Glutamatergic neuron (in vitro differentiated cells): ENCODE measurements at places on chromosomes 5 and 9. TPM values are rescaled to one million over a fixed set of nuclear protein-coding genes. Genes with fewer than 3 reads are reported as not detected.

LTC4S gene
- total RNA-seq, result 0.91 TPM

SMIM33 gene
- total RNA-seq, result not detected

ARSI gene
- not detected for total RNA-seq

TRAF1 gene
- 1.6 TPM for total RNA-seq

HTR1A gene
- total RNA-seq, result 1.2 TPM

SARDH gene
- 2.0 TPM for total RNA-seq

WDR38 gene
- not detected for total RNA-seq

ADAMTSL2 gene
- total RNA-seq, result 1.3 TPM

TAF1L gene
- not detected for total RNA-seq

RAB3C gene
- total RNA-seq, result 36.2 TPM

ELOVL7 gene
- total RNA-seq, result 0.59 TPM

ADGRD2 gene
- not detected for total RNA-seq

IL4 gene
- not detected for total RNA-seq

TBC1D9B gene
- total RNA-seq, result 81.8 TPM

JAKMIP2 gene
- 88.2 TPM for total RNA-seq

IL3 gene
- total RNA-seq, result not detected

INSL6 gene
- total RNA-seq, result not detected

NR5A1 gene
- total RNA-seq, result not detected

MUSK gene
- total RNA-seq, result not detected

OLFML2A gene
- total RNA-seq, result not detected

PCDHB12 gene
- total RNA-seq, result 14.4 TPM

PDE8B gene
- 1.1 TPM for total RNA-seq

DIPK1B gene
- 71.3 TPM for total RNA-seq

CCDC180 gene
- 13.1 TPM for total RNA-seq

DNM1 gene
- total RNA-seq, result 276 TPM

OR1J2 gene
- not detected for total RNA-seq

IFNK gene
- not detected for total RNA-seq
